Muscle of arm (tissue), 14 donors: ENCODE measurements at places on chromosomes 4 and X. TPM values are rescaled to one million over a fixed set of nuclear protein-coding genes. Genes with fewer than 3 reads are reported as not detected.
A peak's percentile ranks its signal among the peaks of the same experiment; 100 is the strongest.

GRCh38 chr4:637536-638280 is 12.3 kb downstream of the PDE6B start:
- DNase-seq: no peak

DNA sequence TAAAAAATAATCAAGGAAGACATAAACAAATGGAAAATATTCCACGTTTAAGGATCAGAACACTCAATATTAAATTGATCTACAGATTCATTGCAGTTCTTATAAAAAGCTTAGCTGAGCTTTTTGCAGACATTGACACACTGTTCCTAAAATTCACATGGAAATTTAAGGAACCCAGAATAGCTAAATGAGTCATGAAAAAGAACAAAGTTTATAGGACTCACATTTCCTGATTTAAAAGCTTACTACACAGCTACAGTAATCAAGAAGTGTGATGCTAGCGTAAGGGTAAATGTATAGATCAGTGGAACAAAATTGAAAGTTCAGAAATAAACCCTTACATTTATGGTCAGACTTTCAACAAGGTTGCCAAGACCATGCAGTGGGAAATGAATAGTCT is 33.1 kb downstream of the NSUN7 start:
- no peak for DNase-seq

DNA sequence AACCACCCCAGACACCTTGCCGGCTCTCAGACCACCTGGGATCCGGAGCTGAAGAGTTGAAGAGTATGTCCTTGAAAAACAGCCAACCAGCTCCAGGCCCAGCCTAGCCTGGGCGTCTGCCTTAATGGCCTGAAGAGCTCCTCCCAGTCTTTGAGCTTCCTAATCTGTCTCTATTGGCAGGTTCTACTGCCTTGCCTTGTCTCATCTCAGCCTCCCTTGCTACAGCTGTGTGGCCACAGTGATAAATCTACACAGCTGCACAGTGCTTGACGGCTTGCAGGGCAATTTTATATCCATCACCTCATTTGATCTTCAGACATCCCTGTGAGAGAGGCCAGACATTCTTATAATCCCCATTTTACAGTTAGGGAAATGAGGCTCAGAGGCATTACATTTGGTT is 19.9 kb downstream of the AWAT2 start:
- DNase-seq: peak; percentile 35

Gene CXorf49B
- not detected for polyA plus RNA-seq

GRCh38 chr4:45353161-45353560 is 626.8 kb upstream of the GNPDA2 start:
- DNase-seq: no peak

GRCh38 chrX:633043-633984 is 2.7 kb downstream of the SHOX start:
- no peak for DNase-seq

DNA sequence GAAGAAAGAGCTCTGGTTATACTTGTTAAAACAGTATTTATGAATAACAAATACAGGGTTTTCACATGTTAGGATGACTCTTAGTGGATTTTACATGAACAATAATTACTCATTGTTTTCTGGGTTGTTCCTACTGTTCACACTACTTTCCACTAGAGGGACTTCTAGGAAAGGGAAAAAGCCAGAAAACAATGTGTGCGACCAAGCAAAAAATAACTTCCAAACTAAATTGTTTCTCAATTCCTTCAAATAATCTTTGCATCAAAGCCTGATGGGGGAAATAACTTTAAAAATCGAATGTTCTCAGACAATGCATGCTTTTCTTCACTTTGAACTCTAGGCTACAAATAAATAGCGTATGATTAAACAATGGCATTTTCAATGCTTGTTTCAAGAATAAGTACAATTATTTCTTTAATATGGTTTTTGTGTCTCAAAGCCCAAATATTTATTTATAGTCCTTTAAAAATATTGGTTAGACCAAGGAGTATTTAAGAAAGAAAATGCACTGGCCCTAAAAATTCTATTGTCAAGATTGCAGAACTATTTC is 72.1 kb upstream of the ETNPPL start:
- peak; percentile 53 for DNase-seq

GRCh38 chr4:24921491-24921890 is 8.6 kb upstream of the CCDC149 start:
- no peak for DNase-seq

- DNase-seq: peak; percentile 71
These were observed 12.2 kb upstream of the PRDM8 start for GRCh38 chr4:80184825-80185756.

GRCh38 chr4:15396157-15396800 is 31.6 kb upstream of the C1QTNF7 start:
- DNase-seq: no peak

DNA sequence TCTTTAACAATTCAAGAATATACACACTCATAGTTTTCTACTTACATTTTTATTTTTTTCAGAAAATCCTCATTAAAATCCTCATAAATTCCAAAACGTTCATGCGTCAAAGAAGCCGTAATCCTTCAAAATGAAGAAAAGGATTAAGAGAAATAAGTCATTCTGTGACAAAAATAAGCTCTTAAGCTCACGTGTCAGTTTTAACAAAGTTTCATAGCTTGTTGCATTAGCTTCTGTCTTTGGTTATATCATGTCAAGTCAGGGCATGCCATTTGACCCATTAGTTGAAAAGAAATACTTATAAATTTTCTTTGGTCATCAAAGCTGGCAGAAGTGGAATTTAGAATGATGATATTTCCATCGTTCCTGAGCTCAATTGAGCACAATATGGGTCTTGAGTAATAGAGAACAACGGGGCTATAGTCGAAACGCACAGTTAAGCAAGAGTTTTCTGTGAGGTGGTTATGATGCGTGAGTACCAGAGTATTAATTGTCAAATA is 185.2 kb upstream of the CTSO start:
- DNase-seq: no peak

DNA sequence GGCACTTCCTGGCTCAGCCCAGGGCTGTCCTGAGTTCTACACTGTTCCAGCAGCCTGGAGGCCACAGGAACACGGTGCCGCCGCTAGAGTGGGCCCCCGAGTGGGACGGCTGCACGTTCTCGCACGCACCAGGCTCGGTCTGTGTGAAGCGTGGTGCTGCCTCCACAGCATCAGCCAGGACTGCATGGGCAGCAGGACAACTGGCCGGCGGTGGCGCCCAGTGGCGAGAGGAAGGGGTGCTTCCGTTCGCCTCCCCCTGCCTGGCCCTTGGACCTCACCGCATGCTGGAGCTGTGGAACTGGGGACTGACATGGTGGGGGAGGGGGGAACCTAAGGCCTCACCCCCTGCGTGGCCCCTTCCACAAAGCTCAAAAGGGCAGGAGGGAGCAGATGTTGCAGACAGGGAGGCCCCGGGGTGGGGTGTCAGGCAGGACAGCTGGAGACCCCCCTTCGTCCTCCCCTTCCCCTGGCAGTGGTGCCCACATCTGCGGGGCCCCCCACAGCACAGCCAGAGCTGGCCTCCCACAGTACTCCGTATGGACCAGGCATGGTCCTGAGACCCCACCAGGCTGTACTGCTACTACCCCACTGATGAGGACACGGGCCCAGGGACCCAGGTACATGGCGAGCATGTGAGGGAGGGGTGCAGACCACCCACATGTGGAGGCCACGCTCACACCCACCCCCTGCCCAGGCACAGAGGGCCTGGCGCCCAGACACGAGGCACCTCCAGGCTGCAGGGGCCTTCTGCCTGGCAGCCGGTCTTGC is 58.5 kb downstream of the ACOX3 start:
- no peak for DNase-seq

Gene FGF5
- 0.47 TPM for polyA plus RNA-seq

Gene NXT2
- polyA plus RNA-seq: 6.0 TPM

Gene RPA4
- not detected for polyA plus RNA-seq

Gene GRIA3
- 3.5 TPM for polyA plus RNA-seq

- no peak for DNase-seq
These were observed 74.1 kb downstream of the EFNB1 start for GRCh38 chrX:68902706-68903504.

DNA sequence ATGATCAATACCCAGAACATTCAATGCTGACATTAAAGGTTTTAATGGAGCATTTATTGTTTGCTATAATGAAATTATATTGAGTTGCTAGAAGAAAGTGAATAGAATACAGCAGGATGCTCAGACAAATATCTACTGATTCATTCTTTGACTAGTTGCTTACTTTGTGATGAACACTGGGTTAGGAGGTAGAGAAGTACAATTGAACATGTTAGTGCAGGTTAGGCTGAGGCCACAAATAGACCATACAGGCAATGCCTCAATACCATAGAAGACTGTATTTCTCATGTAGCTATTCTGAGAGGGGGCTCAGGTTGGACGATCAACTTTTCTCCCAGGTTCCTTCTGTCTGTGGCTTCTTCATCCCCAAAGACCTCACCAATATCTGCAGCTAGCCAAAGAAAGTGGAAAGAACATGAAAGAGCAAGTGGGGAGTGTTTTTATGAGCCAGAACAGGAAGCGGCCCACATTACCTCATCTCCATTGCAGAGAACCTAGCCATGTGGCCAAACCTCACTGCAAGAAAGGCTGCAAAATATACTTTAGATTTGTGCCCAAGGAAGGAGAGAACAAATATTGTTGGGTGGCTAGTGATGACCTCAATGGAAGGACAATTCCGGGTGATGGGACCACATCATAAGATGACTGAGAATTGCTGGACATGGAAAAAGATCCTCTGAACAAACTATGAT is 180.3 kb upstream of the GATB start:
- DNase-seq: no peak

DNA sequence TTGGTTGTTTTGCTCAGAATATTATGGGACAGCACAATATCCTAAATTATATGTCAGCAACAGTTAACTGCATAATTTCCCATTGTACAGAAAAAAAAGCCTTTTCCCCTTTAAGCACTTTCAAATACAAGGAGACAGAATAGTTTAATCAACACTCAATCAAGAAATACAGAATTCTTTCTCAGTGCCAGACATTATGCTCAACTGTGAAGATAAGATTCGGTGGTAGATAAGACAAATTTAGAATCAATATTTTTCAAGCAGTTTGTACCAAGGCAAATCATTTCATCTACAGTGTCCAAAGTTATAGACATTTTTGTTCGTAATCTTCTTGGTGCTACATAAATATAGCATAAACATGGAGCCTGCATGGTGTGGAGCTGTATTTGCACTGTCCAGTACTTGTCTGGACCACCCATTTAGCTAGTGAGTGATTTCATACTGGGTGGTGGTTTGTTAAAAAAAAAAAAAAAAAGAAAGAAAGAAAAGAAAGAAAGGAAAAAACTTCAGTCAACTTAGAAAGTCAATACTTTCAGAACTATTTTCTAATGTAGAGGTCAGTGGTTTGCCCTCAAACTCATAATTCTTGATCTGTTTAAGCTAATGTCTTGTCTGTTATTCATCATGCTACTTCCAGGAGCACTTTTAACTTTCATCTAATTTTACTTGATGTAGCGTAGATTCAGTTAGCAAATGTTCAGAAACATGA is 522.9 kb downstream of the FAT4 start:
- DNase-seq: no peak

Gene ZNF827
- 15.5 TPM for polyA plus RNA-seq

- no peak for DNase-seq
These were observed 7.7 kb downstream of the NKX3-2 start for GRCh38 chr4:13536607-13537006.

DNA sequence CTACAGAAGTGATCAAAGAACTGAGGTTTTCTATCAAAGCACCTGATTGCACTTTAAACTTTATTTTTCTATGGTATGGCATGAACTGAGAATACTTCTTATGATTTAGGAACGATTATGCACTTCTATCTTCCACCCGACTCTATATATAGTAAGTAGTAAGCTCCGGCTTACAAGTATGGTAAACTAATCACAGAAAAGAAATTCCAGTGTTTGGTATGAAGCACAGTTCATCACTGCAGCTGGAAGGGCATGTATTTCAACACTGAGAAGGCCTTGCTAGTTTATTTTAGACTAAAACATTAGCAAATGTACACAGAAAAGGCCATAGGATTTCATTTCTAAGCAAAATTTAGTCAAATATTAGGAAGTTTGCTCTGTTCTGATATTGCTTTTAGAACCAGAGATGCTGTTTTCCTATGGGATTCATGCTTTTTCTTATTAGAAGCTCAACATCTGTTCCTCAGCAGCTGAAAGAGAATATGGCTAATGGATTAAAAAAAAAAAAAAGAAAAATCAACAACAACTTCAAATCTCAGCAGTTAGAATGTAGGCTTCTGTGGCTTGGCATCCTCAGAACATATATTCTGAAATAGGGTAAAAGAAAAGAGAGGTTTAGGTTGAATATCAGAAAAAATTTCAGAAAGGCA is 273.5 kb downstream of the C4orf33 start:
- DNase-seq: no peak

Gene SPINK2
- not detected for polyA plus RNA-seq

GRCh38 chr4:149047368-149047767 is 605.2 kb upstream of the NR3C2 start:
- no peak for DNase-seq

Gene GUCY1B1
- 26.8 TPM for polyA plus RNA-seq

DNA sequence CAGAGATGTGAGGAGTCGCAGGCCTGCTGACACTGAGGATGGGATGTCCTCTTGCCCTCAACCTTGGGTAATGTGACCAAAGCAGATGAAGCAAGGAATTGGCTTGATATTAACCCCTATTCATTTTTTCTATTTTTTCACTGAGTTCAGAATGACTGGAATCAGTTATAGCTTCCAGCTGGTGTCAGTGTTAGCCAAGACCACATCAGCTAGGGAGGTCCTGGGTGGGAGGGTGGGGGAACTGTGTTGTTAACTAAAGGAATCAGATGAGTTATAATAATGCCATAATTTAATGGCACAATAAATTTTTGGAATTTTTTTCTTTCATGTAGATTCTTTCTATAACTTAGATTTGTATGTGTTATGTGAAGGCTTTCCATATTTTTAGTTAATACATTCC is 91.9 kb downstream of the EGF start:
- no peak for DNase-seq

Gene PABPC4L
- 9.2 TPM for polyA plus RNA-seq

DNA sequence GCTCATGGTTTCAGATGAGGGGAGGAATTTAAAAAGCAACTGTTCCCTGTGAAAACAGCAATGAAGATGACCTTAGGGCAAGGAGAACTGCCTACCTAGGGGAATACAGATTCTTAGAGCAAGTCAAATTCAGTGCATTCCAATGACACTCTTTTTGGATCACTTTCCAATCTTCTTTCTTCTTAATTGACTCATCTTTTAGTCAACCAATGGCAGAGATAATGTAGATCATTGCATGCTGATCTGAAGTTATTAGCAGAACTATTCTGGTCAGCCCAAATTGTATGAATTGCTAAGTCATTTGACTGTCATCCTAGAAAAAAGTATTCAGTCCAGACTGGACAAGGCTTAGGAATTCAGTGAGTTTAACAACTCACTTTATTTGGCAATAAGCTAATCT is 12.6 kb upstream of the NR3C2 start:
- no peak for DNase-seq

Gene SPANXB1
- polyA plus RNA-seq: not detected

GRCh38 chr4:16524406-16524805 is 298.1 kb upstream of the TAPT1 start:
- DNase-seq: no peak

GRCh38 chr4:124018383-124019317 is 622.1 kb downstream of the SPRY1 start:
- peak; percentile 61 for DNase-seq

Gene TEX13C
- polyA plus RNA-seq: not detected

- DNase-seq: no peak
These were observed 222.1 kb downstream of the FRMPD4 start for GRCh38 chrX:12360383-12360782.

Gene SEL1L3
- polyA plus RNA-seq: 19.5 TPM
